ENCODE measurements at places on chromosomes 3 and 15.

DNA sequence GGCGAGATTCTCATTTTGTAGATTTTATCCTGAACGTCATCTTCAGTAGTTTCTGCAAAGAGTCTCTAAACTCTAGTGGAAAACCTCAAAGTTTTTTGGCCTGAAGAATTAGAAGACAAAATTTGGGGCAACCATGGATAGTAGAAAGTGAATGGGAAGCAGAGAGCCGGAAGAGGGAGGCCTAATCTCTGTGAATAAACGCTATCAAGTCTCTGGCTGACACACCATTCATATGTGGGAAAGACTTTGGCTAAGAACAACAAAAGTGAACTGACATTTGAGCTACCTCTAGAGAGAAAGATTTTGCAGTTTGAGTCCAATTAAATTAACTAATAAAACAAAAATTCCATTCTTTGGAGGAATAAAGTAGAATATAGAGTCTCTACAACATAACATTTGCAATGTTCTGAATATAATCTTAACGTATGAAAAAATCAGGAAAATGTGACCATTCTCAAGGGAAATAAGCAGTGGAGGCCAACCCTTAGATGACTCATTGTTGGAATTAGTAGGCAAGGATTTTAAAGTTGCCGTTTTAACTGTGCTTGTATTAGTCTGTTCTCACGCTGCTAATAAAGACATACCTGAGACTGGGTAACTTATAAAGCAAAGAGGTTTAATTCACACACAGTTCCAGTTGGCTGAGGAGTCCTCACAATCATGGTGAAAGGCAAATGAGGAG, 184.6 kb downstream of the C3orf38 start:
- no peak for DNase-seq

DNA sequence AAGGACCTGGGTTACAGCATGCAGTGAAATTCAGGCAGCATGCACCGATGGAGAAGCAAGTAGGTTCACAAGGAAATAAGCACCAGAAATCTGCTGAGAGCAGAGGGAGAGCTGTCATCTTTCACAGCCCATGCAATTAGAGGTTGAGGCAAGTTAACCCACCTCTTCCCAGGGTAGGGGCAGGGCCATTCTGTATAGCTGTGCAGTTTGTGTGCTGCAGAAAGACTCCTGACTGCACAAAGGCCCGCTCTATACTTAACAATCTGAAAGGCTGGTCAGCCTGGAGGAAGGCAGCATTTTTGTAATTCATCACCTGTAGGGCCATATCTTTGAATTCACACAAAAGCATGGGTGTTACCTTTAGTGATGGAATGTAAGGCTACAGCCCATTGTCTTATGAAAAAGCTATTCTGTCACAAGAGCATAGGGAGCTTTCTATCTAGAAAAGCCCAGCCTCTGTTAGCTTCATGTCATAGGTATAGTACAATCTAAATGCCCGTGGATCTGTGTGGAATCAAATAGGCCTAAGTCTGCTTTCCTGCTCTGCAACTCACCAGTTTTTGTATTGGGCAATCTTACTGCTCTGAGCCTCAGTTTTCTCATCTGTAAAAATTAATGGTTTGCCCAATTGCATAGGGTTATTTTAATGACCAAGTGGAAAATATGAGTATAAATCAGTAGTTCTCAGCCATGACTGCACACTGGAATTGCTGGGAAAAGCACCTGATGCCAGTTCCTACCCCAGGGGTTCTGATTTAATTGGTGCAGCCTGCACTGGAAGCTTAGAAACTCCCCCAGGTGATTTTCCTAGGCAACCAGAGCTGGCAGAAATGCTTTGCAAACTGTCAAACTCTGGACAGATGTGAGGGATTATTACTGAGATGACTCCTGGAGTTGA, 65.2 kb downstream of the ATP13A5 start:
- DNase-seq: no peak

GRCh38 chr15:66644869-66645268, 57.2 kb upstream of the SMAD6 start:
- DNase-seq: no peak

DNA sequence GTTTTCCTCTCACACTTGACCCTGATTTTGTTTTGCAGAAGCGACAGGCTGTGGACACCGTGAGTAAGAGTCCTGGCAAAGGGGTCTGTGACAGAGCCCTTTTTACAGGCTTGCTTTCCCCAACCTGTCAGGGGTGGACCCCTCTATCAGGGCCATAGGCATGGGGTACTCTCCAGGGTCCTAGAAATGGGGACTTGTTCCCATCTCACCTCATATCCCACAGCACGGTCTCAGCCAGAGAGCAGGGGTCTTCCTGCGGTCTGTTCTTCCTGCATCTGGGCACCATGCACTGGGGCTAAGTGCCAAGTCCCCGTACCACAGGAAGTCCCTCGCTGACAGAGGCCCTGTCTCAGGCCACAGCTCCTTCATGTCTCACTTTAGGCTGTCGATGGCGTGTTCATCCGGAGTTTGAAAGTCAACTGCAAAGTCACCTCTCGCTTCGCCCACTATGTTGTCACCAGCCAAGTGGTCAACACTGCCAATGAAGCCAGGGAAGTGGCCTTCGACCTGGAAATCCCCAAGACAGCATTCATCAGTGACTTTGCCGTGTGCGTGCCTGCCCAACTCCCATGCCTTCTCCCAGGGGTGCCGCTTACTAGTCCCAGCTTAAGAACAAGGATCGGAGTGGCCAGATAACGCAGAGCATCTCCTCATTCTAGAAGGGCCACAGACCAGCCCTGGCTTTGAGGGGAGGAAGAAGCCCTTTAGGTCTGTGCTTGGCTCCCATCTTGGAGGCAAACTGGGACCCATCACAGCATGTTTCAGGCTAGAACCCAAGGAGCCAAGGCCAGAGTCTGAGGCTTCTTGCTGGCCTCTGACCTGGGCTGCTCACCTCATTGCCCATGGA, 783 bp downstream of the ITIH1 start:
- no peak for DNase-seq

GRCh38 chr3:195692354-195692685, 28.5 kb upstream of the MUC20 start:
- no peak for DNase-seq

DNA sequence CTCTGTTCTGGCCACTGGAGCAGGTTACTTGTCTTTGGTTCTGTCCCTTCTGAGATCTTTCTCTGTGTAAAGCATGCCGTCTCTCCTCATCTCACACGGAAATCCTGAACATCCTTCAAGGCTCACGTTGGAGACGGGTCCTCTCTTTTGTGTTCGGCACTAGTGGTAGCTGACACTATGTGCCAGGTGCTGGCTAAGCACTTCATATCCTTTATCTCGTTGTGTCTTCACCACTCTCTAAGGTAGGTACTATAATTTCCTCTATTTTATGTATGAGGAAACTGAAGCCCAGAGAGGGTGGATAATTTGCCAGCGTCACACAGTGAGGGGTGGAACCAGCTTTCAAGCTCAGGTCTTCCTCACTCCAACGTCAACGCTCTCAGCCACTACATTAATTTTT, 1.2 kb downstream of the IFT122 start:
- no peak for DNase-seq

DNA sequence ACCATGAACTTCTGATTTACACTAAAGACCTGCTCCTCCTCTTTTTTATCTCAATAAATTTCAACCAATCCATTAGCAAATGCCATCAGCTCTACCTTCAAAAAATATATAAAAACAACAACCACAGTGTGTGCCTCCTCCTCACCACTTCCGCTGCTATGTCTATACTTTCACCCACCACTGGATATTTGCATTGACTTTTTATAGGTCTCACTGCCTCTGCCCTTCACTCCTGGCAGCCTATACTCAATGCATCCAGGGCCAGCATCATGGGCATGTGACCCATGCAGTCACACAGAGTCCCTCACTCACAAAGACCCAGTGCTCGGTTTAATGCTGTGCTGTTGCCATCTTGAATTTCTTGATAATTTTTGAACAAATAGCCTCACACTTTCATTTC, 53.5 kb upstream of the CCDC54 start:
- no peak for DNase-seq

GRCh38 chr15:74129586-74130154, 716 bp upstream of the ISLR2 start:
- no peak for DNase-seq

DNA sequence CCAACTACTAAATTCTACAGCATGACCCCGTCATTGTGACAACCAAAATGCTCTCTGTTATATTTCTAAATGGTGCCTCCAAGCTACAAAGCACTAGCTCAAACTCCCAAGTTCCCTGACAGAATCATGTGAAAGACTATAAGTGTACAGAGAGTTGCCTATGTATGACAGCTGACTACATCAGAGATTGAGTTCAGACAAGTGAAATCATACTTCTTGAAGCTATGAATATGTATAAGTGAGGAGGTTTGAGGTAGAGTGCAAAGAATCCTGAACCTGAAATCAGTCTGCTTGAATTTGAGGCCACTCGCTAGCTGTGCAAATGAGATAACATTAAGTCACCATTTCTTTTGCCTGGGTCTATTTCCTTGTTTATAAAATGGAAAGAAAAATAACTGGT, 63.9 kb upstream of the TP63 start:
- no peak for DNase-seq

GRCh38 chr3:194905696-194906095, 220.0 kb downstream of the FAM43A start:
- DNase-seq: no peak

DNA sequence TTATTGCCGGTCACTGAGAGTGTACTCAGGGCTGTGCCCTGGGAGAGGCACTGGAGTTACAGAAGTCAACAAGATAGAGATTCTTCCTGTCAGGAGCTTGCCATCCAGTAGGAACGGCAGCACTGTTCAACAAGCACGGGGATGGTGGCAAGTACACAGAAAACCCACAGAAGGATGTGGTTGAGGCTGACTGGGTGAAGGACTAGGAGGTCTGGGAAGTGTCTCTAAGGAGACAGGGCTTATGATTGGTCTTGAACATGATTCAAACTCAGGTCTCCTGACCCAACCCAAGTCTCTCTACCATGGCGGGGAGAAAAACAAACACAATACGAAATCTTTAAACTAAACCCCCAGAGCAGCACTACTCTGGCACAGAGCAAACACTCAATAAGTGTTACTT, 37.6 kb downstream of the ERICH6 start:
- no peak for DNase-seq

GRCh38 chr3:56974247-56974930, 86.1 kb upstream of the SPATA12 start:
- DNase-seq: no peak

- DNase-seq: no peak
These were observed 51.9 kb downstream of the RHCG start for GRCh38 chr15:89444241-89445225.

DNA sequence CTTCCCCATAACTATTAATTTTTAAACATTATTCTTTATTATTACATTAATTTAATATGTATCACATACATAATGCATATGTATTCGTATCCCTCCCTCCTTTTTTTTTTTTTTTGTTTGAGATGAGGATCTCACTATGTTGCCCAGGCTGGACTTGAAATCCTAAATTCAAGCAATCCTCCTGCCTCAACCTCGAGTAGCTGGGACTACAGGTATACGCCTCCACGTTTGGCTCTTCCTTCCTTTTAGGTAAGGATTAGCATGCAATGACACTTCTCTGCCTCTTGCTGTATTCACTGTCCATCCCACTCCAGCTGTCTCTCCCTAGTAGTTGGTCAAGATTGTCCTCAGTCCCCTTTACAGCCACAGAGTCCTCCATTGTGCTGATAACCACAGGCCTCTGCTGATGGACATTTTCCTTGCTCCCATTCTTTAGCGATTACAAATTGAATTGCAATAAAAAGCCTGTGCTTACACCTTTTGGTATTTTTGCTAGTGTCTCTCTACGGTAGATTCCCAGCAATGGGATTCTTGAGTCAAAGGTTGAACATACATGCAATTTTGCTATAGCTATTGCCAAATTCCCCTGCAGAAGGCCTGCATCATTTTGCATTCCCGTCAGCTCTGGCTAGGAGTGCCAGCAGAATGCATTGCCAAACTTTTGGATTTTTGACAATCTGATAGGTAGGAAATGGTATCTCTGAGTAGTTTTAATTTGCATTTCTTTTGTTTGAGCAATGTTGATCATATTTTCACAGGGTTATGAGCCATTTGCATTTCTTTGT, 156.6 kb downstream of the SMAD6 start:
- no peak for DNase-seq

All from T-helper 1 cell (primary cell).